Spinal cord (tissue), 10 donors: ENCODE measurements at places on chromosomes 7 and 10. TPM values are rescaled to one million over a fixed set of nuclear protein-coding genes. Genes with fewer than 3 reads are reported as not detected.

ACBD7 gene
- 59.7 TPM for total RNA-seq

- DNase-seq: no peak
These were observed 40.1 kb downstream of the RELN start for GRCh38 chr7:103949374-103949773.

- peak; percentile 61 for DNase-seq
These were observed 28.3 kb upstream of the SDK1 start for GRCh38 chr7:3272691-3273141.

GRCh38 chr7:138525757-138526156 is 65.7 kb downstream of the TRIM24 start:
- DNase-seq: no peak

DNA sequence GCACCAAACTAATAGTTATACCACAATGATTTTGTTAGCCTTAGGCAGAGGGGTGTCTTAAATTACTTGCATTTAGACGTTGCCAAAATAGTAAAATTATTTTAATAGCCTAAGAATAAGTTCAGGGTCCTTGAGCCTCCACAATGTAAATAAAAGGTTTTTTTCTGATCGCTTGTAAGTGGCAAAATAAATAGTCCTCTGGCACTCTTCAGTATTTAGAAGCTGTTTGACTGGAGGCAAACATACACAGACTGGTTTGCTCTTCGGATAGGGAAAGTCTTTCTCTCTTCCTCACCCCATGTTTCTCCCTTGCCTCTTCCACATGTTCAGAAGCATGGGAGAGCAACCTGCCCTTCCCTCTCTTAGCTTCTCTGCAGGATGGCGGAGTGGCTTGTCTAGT is 49.5 kb upstream of the FAM180A start:
- no peak for DNase-seq
